ENCODE measurements at places on chromosomes 12 and 14.

GRCh38 chr12:119676573-119676972 is 8.6 kb downstream of the PRKAB1 start:
- DNase-seq = no peak

- no peak for DNase-seq
These were observed 172.4 kb upstream of the CAND1 start for GRCh38 chr12:67096533-67097318.

- DNase-seq = no peak
These were observed 16.7 kb downstream of the CDK2AP1 start for GRCh38 chr12:123254853-123255446.

DNA sequence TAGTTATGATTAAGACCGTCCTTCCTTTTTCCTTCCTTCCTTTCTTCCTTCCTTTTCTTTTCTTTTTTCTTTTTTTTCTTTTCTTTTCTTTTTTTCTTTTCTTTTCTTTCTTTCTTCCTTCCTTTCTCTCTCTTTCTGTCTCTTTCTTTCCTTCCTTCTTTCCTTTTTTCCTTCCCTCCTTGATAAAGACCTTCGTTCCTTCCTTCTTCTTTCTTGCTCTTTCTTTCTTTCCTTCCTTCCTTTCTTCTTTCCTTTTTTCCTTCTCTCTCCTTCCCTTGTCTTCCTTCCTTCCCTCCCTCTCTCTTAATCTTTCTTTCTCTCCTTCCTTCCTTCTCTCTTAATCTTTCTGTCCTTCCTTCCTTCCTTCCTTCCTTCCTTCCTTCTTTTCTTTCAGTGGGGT is 130.9 kb downstream of the PAPOLA start:
- no peak for DNase-seq

GRCh38 chr12:92621833-92622232 is 81.0 kb upstream of the PLEKHG7 start:
- DNase-seq = no peak

DNA sequence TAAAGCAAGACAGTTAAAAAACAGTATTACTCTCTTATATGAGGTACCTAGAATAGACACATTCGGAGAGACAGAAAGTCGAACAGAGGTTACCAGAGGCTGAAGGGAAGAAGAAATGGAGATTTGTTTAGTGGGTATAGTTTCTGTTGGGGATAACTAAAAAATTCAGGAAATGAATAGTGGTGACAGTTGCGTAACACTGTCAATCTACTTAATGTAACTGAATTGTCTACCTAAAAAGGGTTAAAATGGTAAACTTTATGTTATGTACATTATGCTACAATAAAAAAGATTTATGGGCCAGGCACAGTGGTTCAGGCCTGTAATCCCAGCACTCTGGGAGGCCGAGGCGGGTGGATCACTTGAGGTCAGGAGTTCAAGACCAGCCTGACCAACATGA is 30.6 kb upstream of the SLC6A13 start:
- no peak for DNase-seq

- DNase-seq = no peak
These were observed 12.3 kb upstream of the C12orf71 start for GRCh38 chr12:27094726-27095125.

DNA sequence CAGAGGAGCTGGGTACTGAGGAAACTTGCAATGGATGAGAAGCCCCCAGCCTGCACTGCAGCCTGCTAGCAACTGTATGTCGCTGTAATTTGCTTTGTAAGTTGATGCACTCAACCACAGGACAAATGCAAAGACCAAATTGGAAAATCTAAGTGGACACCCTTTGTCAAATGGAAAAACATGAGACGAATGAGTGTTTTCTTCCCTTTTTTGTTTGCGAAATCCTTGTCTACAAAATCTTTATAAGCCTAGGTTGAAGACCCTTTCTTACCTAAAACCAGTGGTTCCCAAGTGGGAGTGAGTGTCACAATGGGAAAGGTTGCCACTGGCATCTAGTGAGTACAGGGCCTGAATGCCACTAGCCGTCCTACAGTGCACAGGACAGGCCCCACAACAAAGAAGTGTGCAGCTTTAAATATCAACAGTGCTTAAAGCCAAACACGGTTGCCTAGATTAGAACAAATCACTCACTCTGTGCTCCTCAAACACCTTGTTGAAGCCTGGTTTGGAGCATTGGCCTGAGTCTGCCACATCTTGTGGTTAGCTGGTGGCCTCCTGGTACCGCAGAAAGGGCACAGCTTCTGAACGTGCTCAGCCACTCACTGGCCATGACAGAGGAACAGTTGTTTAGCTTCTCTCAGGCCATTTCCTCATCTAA is 7.6 kb upstream of the VASH1 start:
- DNase-seq = no peak

DNA sequence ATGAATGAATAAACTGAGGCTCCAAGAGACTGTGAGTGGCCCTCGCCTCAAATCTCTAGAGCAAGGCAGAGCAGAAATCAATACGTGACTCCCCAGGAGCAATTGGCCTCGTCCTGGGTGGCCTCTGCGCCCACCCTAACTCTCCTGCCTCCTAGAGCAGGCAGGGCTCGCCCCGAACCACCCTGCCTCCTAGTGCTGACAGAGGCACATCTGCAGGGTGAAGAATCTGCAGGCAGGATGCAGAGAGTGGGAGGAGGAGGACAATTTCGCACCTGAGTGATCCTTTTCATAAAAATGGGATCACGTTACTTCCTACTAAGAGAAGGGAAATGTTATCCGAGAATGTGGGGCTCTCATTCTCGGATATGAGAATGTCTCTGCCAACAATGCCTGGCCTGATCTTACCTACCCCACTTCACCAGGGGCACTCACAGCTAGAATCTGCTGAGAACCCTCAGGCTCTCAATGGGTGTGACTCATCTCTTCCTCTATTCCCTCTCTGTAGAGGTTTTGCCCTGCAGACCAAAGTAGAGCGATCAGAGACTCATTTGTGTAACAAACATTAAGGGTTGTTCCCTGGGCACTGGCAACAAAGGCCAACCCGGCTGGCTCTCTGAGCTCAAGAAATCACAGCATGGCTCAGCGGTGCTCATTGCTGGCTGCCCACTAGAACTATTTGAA is 61.7 kb upstream of the BCL2L14 start:
- peak; percentile 75 for DNase-seq

GRCh38 chr14:28272270-28272669 is 494.3 kb upstream of the FOXG1 start:
- DNase-seq = no peak

- no peak for DNase-seq
These were observed 997 bp downstream of the CYP27B1 start for GRCh38 chr12:57765698-57766463.

- DNase-seq = no peak
These were observed 439.4 kb downstream of the NELL2 start for GRCh38 chr12:44436756-44437155.

DNA sequence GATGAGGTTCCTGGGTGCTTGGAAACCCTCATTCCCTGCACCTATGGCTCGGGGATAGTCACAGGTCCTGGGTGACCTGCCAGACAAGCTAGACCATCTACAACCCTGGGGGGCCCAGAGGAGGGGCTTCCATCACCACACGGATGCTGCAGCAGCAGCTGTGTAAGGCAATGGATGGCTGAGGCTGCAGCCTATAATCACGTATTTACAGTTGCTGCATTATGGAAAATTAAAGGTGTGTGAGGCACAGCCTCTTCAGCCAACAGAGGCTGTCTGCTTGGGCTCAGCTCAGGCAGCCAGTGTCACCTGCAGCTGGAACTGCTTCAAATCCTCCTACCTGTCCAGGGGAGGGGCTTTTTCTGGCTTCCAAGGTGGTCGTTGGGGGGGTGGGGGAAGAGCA is 268.1 kb downstream of the CACNA1C start:
- no peak for DNase-seq

DNA sequence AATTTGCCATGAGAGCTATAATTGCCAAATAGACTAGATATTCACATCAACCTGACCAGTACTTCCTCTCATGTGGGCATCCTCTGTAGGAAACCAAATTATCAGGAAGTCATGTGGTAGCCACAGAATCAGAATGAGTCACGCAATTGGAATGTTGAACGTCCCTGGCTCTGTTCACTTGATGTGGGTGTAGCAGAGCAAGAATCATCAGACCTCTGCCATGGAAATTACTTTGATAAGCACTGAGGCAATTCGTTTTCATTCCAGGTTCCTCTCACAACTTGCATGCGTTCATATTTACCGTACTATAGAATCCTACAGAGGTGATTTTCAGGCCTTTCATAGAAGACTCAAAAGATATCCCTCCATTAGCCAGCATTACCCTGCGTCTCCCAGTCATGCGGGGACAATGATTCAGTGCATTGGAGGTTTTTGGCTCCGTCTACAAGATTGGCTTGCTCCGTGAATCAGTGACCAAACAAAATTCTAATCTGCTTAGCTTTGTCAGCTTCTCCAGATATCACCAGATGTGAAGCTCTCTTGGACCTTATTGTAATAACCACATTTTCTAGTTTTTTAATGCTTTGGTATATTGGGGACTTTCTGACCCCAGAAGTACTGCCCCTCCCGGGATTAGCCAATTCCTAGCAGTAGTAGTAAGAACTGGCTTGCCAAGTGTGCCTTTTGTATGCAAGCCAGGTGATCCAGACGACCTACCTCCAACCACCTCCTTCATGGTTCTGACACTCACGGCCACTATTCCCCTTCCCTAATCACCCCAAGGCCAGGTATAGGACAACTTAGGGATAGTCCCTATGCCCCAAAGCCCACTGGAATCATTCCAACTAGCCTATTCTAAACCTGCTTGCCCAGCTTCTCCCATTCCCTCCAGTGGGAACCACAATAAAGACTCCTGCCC is 133.4 kb downstream of the KICS2 start:
- peak; percentile 50 for DNase-seq

DNA sequence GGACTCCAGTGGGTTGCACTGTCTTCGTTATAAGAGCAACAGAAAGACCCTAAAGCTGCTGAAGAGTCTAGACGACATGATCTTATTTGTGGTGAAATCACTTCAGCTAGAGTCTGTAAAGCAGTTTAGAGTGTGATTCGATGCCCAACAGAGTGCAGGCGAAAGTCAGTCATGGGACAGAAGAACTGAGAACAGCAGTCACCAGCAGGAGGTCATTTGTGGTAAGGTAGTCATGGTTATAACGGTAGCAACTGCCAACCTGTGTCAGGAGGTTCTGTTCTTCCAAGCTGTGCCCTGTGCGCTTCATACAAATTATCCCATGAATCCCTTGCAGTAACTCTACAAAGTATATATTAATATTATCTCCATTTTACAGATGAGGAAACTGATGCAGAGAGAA is 954.1 kb downstream of the AACS start:
- no peak for DNase-seq

- no peak for DNase-seq
These were observed 16.6 kb downstream of the MAP3K12 start for GRCh38 chr12:53482626-53483168.

- no peak for DNase-seq
These were observed 20.7 kb downstream of the XRCC3 start for GRCh38 chr14:103694572-103695026.

DNA sequence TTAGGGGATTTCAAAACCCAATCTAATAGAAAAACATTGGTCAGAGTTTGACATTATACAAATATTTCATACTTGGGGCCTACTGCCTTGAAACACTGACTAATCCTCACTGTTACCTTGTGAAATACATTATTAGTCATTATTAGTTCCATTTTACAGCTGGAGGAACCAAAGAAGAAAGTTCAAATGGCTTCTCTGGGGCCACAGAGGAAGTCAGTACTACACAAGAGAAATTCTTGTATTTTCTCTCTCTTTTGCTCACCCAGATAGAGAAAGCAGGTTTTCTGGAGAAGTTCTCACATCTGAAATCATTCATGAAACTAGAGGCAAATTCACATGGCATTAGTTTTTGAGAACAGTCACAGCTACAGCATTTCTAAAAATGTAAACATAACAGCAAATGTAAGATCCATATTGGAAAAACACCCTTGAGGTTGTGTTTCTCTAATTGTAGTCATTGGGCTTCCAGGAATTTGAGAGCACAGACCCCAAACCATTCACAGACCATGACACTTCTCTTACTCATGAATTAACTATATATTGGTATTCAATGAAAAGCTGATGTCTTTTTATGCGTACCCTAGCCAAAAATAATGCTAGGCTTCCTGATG is 83.0 kb downstream of the LLPH start:
- no peak for DNase-seq

- DNase-seq = no peak
These were observed 72.0 kb downstream of the SYNE3 start for GRCh38 chr14:95444132-95445129.

- no peak for DNase-seq
These were observed 11.6 kb upstream of the NEK9 start for GRCh38 chr14:75138492-75138891.

- DNase-seq = no peak
These were observed 68.0 kb downstream of the CCDC88C start for GRCh38 chr14:91349481-91350074.

DNA sequence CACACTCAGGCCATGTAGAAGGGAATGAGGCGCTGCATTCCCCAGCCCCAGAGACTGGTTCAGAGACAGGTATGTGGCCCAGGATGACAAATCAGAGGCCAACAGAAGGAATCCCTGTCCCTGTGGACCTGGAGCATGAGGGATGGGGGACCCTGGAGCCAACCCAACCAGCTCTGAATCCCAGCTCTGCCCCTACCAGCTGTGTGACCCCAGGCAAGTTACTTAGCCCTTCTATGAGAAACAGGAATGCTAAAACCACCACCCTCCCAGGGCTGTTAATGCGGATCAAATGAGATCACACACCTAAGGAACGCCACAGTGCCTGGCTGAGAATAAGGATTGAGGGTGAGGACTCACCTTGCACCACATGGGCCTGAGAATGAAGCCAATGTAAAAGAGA is 15.6 kb downstream of the ITPK1 start:
- DNase-seq = no peak

DNA sequence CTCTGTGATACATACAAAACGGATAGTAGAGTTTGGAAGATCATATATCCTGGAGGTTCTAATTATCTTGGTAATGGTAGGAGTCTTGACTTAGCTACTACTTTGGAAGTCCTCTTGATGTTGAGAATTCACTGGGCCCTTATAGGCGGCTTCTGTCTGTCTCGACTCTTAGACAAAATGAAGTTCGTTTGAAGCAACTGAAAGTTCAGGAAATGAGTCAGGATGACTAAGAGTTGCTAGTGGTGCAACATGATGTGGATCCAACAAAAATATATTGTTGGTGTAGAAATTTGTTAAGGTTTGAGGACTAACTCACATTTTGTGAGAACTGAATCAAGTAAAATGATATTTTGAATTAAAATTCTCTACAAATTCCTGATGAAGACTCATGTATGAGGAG is 272.7 kb downstream of the AEBP2 start:
- DNase-seq = peak; percentile 21

GRCh38 chr14:53955671-53956426 is 776 bp downstream of the BMP4 start:
- DNase-seq = no peak

GRCh38 chr14:35213869-35214387 is 78.3 kb upstream of the PSMA6 start:
- DNase-seq = peak; percentile 6

DNA sequence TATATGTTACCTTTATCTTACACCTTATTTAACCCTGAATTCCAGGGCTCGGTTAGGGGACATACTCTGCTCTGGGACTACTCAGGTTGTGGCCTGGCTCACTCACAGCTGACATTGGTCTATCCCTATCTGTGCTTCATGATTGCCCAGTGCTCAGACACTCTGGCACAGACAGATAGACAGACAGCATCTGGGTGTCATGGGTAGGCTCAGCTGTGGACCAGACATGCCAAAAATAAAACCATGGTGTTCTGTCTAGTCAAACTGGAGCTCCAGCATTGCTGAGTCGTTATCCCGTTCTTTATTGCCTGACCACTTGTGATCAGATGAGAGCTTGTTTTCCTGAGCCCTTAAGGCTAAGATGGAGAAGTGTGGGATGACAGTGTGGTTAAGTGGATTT is 29.0 kb downstream of the FBXW8 start:
- no peak for DNase-seq

GRCh38 chr12:13288501-13288900 is 92.0 kb downstream of the EMP1 start:
- no peak for DNase-seq

Data from H54 (cell line).